Dermis microvascular lymphatic vessel endothelial cell (primary cell): ENCODE measurements at places on chromosomes 1 and 21. TPM values are rescaled to one million over a fixed set of nuclear protein-coding genes. Genes with fewer than 3 reads are reported as not detected.

The ITGB2 gene
- 0.13 and 0.25 TPM in 2 replicates for total RNA-seq

The KRTAP10-3 gene
- not detected in 2 replicates for total RNA-seq

The LCE2C gene
- not detected in 2 replicates for total RNA-seq

The ZMYM1 gene
- total RNA-seq = 16.6 and 17.8 TPM in 2 replicates

The AADACL3 gene
- total RNA-seq = not detected in 2 replicates

The ZNF593OS gene
- not detected in 2 replicates for total RNA-seq

The FCRL1 gene
- total RNA-seq = not detected in 2 replicates

The SERPINC1 gene
- 0.13 TPM in 1 of 2 replicates, not detected in the other for total RNA-seq

The LRRC39 gene
- total RNA-seq = under 0.01 TPM in 1 of 2 replicates, not detected in the other

The GNG4 gene
- 0.13 and 0.25 TPM in 2 replicates for total RNA-seq

The TDRD5 gene
- total RNA-seq = 0.13 and 0.51 TPM in 2 replicates

The KCNE2 gene
- not detected in 2 replicates for total RNA-seq

The AXDND1 gene
- under 0.01 TPM in 1 of 2 replicates, not detected in the other for total RNA-seq

The ADGRL2 gene
- 20.9 and 36.8 TPM in 2 replicates for total RNA-seq

The PRR9 gene
- under 0.01 TPM in 1 of 2 replicates, not detected in the other for total RNA-seq

The LHX8 gene
- total RNA-seq = not detected in 2 replicates

The OR2T2 gene
- not detected in 2 replicates for total RNA-seq

The TPR gene
- total RNA-seq = 66.5 and 74.1 TPM in 2 replicates

The MAN1A2 gene
- total RNA-seq = 33.9 and 38.2 TPM in 2 replicates

The TMEM54 gene
- total RNA-seq = 19.8 and 20.1 TPM in 2 replicates

The GPA33 gene
- not detected in 2 replicates for total RNA-seq

The SLC25A34 gene
- 0.13 and 0.26 TPM in 2 replicates for total RNA-seq

The GABPB2 gene
- total RNA-seq = 5.6 and 6.4 TPM in 2 replicates

The PADI2 gene
- under 0.01 TPM in 2 replicates for total RNA-seq

The IVL gene
- total RNA-seq = not detected in 2 replicates

The RUNX1 gene
- 0.51 TPM in 2 replicates for total RNA-seq

The GSTM1 gene
- not detected in 2 replicates for total RNA-seq

The KRTAP13-1 gene
- not detected in 2 replicates for total RNA-seq

The TIE1 gene
- total RNA-seq = 667 and 1,206 TPM in 2 replicates

The HTR1D gene
- 0.13 TPM in 2 replicates for total RNA-seq

The PRAMEF8 gene
- total RNA-seq = not detected in 2 replicates

The FNDC5 gene
- total RNA-seq = 0.25 and 0.51 TPM in 2 replicates

The WDR64 gene
- not detected in 2 replicates for total RNA-seq

The C1QB gene
- not detected in 2 replicates for total RNA-seq

The ERG gene
- total RNA-seq = 41.0 and 70.4 TPM in 2 replicates

The TOMM40L gene
- total RNA-seq = 12.2 and 14.4 TPM in 2 replicates

The CLIC4 gene
- 141 and 173 TPM in 2 replicates for total RNA-seq

The GPR89A gene
- 17.3 and 17.5 TPM in 2 replicates for total RNA-seq

The RPF1 gene
- 18.5 and 20.0 TPM in 2 replicates for total RNA-seq

The LAD1 gene
- not detected in 2 replicates for total RNA-seq

The OLIG2 gene
- not detected in 2 replicates for total RNA-seq

The PCP4L1 gene
- not detected in 2 replicates for total RNA-seq

The MARK1 gene
- 1.4 and 2.4 TPM in 2 replicates for total RNA-seq

The HORMAD1 gene
- not detected in 2 replicates for total RNA-seq

The MSH4 gene
- total RNA-seq = 0.13 TPM in 2 replicates

The GABPA gene
- 27.7 and 29.3 TPM in 2 replicates for total RNA-seq

The FCRL2 gene
- total RNA-seq = not detected in 2 replicates
